ENCODE measurements at places on chromosomes 16 and 17.

DNA sequence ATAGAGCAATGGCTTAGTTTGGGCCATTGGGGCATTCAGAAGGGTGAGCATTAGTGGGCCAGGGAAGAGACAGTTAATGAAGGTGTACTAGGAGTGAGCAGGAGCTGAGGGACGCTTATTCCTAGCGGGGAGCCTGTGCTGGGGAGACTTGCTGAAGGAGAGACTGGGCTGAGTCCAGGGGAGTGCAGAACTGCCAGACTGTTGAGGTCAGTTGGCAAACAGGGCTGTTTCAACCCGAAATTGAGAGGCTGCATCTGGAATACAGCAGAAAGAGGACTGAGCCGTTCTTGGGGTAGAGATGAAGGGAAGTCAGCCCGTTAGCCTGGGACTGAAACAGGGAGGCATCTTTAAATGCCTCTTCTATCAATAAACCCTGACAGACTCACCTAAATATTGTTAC, 33.2 kb downstream of the MAP2K6 start:
- no peak for DNase-seq

DNA sequence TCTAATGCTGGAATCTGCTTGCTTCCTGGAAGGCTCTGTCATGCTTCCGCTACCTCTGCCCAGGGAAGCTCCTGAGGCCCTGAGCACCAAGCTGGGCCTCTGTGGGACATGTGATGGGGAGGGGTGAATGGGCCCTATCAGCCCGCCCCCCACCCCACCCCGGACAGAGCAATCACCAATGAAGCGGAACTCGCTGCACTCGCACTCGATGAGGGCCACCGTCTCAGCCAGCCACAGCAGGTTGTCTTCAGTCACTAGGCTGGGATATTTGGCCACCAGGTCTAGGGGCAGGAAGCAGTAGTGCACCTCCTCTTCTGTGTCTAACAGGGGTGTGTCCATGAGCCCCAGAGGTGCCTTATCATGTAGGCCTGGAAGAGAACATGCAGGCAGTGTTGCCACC, 23.6 kb downstream of the KCTD19 start:
- DNase-seq = no peak

GRCh38 chr17:50177476-50177875, 11.7 kb downstream of the SGCA start:
- no peak for DNase-seq

GRCh38 chr17:37489197-37490001, at the start of gene DUSP14:
DUSP14 (plus strand) TSS chr17:37489891; CDS start chr17:37512273, 22,382 bp downstream.
- DNase-seq = peak; percentile 87

GRCh38 chr16:5062051-5062450, 3.7 kb downstream of the C16orf89 start:
- DNase-seq = no peak

- DNase-seq = no peak
These were observed 4.8 kb downstream of the MARVELD3 start for GRCh38 chr16:71630808-71631207.

DNA sequence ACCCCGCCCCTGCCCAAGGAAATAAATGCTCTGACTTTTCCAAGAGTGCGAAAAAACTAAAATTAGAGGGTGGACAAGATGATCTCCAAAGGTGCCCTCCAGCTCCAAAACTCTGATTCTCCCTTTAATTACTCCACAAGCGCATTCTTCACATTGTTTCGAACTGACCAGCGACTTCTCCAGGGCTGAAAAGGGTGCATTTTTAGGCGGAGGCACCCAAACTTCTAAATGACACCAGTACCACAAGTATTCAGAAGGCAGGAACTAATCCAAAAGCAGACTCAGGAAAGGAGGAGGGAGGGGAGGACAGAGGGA, 750 bp downstream of the ZFHX3 start:
- no peak for DNase-seq

GRCh38 chr17:17341452-17341851, 38.3 kb downstream of the NT5M start:
- no peak for DNase-seq

DNA sequence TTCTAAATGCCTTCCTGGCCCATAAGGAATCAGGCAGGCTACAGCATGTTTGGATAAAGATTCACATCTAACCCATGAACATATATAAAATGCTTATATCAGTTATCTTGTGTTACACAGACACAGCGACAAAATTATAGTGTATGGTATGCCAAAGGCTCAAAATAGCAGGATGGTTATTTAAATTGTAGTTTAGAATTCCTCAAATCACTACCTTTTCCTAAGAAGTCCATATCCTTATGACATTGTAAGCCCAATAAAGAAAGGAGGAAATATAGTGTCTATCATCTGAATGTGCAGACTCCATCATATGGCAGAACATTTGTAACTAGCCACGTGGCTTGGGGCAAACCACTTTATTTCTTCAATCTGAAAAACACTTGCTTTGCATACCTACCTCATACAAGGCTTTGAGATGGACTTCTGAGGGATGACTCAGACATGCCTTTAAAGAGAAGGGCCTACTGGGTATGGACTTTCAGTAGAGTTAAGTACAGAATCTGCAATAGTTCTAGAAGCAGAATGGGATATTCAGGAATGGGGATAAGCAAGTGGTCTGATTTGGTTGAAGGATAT, 12.1 kb upstream of the DHX8 start:
- no peak for DNase-seq

DNA sequence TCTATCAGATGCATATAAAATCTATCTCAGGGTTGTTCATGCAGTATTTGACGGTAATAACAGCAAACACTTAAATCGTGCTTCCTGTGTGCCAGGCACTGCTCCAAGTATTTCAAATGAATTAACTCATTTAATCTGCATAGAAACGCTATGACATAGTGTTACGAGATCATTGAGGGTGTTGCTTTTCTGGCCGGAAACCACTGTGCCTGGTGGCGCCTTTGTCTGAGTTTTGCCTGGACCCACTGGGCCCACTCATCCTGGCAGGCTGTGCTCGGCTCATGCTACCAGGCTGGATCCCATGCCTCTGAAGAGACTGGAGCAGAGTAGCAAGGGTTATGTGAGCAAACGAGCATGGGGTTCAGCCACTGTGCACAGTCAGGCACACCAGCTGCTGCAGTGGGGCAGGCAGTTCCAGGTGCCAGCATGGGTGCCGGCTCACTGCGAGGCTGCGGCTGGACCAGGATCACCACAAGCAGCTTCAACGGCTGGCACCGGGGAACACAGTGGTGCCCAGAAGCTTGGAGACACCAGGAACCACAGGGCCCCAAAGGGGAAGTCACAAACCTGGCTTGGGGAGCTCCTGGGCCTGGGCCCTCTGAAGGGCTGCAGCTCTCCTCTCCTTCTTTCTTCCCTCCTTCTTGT, 45.9 kb upstream of the CLEC19A start:
- no peak for DNase-seq

GRCh38 chr17:2054512-2055291, at the start of gene HIC1:
HIC1 (plus strand) TSS chr17:2055103; CDS start chr17:2056691, 1,588 bp downstream.
- no peak for DNase-seq

- DNase-seq = no peak
These were observed 522 bp downstream of the NAGS start for GRCh38 chr17:44004761-44005526.

GRCh38 chr16:88529596-88529995, 40.6 kb upstream of the ZC3H18 start:
- no peak for DNase-seq

DNA sequence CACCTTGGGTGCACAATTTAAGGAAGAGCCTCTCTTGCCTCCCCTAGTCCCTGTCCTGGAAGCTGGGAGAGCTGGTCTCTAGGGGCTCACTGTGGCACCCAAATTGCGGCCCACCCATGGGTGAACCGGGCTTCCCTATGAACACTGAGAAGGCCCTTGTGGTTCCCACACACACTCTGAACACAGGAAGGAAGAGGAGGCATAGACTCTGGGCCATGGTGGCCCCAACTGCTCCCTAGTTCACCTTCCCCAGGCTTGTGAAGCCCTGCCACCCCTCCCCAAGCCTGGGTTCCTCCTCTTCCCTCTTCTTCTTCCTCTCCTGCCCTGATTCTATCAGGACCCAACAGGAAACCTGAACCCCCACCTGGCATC, 10.5 kb downstream of the SREBF1 start:
- DNase-seq = no peak

DNA sequence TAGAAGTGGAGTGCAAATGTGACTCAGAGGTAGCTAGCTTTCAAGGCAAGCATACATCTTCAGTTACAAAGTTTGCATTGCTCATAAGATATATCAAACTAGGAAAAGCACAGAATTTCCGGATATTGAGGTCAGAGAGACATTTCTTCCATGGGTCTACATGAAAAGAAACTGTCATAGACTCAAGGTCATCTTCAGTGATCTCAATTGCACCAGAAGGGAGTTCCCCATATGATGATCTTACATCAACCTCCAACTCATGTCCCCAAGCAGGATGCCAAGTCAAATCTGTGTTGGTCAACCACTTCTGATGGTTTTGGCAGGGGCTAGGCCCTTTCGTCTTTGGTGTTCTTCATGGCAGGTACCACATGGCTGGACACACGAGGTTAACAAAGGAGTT, 459.9 kb upstream of the MAF start:
- DNase-seq = no peak

DNA sequence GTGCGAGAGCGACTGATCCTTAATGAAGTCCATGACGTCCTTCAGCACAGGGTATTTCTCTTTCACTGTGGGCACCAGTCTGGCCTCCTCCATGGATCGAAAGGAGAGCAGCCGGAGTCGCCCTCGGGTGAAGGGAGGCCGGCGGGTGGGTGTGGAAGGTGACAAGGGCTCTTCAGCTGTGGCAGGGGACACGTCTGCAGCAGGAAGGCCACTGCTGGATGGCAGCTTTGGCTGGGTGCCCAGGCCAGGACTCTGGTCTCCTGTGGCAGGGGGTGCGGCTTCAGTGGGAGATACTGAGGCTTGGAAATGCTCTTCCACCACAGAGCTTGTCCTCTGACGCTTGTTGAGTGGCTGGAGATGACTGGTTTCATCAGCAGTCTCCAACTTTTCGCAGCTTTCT, 78.5 kb downstream of the ZZEF1 start:
- no peak for DNase-seq

- DNase-seq = no peak
These were observed 8.0 kb downstream of the OSBPL7 start for GRCh38 chr17:47813512-47814031.

DNA sequence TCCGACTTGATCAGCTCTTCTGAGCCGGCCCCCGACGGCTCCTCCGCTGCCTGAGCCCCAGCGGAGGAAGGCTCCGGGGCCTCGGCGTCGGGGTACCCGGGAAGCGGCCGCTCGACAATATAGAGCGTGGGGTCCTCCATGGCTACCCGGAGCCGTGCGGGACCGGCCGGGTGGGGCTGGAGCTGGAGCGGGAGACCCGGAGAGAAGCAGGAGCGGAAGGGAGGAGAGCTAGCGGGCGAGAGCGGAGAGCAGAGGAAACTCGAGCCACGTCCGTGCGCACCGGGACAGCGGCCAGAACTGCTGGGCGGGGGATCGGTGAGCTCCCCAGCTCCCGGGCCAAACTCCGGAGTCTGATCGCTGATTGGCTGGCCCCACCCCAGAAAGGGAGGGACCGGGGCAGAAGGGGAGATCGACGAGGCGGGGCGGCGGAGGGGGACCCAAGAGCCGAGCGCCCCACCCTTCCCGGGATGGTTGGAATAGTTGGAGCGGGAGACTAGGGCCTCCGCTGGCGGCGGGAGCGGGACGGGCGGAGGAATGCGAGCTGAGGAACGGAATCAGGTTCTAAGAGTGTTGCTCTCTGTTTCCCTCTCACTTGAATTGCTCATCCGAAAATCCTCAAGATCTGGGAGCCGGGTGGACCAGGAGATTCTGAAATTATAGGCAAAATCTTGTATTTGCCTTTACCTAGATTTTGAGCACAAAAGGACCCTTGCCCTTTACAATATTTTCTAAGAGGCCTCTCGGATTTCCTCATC, at the start of gene CAVIN1:
Gene CAVIN1 (minus strand): TSS at position 299 of the 755 bp plus-strand sequence. CDS start 159 bp downstream, at position 140.
- DNase-seq = peak; percentile 92

DNA sequence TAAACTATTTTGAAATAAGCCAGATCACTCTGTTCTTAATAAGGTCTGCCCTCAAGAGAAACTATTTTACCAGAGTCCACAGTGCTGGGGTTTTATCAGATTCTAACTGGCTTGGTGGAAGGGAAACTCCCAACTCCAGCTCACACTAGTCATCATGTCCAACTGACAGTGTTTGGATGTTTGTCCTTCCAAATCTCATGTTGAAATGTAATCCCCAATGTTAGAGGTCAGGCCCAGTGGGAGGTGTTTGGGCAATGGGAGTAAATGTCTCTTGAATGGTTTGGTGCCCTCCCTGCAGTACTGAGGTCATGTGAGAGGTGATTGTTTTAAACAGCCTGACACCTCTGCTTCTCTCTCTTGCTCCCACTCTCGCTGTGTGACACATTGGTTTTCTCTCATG, 1301.0 kb upstream of the CDH8 start:
- DNase-seq = no peak

GRCh38 chr17:47297661-47298400, 25.9 kb upstream of the EFCAB13 start:
- DNase-seq = no peak

DNA sequence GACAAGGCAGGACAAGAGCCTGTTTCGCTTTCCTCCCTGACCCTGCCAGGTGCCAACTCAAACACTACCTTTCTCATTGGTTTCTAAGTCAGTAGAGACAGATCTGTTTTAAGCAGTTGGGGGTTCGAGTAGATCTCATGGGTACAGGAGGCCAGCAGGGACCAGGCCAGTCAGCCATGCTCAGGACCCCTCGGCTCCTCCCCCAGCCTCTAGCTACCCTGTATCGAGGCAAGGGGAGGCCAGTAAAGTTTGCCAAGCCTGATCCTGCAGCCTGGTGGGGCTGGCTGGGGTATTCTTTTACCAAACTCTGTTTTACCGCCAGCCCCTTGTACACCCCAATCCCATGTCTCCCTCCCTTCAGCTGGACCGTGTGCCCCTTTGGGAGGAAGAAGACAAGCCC, 26.6 kb downstream of the OR1D5 start:
- no peak for DNase-seq

- no peak for DNase-seq
These were observed 3.4 kb downstream of the SKA2 start for GRCh38 chr17:59151591-59151990.

GRCh38 chr17:2723505-2723996, 12.0 kb upstream of the CLUH start:
- no peak for DNase-seq

GRCh38 chr17:43226393-43226792, 2.0 kb downstream of the CCDC200 start:
- no peak for DNase-seq

GRCh38 chr16:31754998-31755615, 118.5 kb upstream of the ZNF267 start:
- no peak for DNase-seq

- no peak for DNase-seq
These were observed 197.5 kb downstream of the RPTOR start for GRCh38 chr17:80742091-80742490.

GRCh38 chr16:88702371-88703210, 3.6 kb downstream of the RNF166 start:
- no peak for DNase-seq

GRCh38 chr16:22198547-22199293, 7.4 kb upstream of the EEF2K start:
- no peak for DNase-seq

DNA sequence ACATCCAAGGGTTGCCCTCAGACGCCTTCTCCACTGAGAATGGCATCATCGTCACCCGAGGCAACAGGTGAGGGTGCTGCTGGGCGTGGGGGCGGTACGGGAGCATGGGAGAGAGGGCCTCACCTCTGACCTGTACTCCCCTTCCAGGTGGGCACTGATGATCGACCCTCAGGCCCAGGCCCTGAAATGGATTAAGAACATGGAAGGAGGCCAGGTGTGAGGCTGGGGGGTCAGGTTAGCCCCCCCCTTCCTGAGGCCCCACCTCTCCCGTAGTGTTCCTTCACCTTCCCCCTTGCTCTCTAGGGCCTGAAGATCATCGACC, 16.4 kb upstream of the KDM6B start:
- no peak for DNase-seq

All from renal pelvis (tissue), 12 donors.